ENCODE measurements at places on chromosomes 11 and 22. TPM values are rescaled to one million over a fixed set of nuclear protein-coding genes. Genes with fewer than 3 reads are reported as not detected.

DNA sequence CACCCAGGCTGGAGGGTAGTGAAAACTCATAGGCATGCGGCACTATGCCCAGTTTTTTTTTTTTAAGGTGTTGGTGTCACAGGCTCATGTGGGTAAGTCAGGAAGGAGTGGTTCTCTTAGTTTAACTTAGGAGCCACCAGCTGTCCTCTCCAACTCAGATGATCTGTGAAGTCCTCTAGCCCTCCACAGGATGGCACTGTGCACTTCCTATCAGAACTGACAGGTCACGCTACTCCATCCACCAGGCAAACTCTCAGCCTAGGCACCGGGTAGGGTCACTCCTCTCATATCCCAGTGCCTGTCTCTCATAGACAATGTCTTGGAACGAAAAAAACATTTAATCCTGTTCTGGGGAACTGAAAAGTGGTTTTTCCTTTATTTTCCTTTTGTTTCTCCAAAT is 16.5 kb downstream of the NAP1L4 start:
- peak; percentile 48 for DNase-seq

DNA sequence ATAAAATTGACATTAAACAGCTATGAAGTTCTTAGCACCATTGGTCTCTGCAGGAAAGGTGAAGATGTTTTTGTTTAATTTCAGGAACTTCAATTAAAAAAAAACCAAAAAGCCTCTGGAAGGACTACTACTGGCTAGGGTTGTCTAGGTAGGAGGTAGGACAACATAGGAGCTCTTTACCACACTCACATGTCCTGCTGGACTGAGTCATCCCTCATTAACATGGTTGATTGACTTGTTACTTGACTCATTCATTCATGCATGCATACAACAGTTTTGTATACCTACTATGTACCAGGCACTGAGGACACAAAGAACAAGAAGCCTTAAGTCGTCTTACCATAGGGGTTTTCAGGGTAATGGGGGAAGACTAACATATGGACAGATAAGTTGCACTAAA is 216.9 kb upstream of the ARHGAP20 start:
- DNase-seq = no peak

DNA sequence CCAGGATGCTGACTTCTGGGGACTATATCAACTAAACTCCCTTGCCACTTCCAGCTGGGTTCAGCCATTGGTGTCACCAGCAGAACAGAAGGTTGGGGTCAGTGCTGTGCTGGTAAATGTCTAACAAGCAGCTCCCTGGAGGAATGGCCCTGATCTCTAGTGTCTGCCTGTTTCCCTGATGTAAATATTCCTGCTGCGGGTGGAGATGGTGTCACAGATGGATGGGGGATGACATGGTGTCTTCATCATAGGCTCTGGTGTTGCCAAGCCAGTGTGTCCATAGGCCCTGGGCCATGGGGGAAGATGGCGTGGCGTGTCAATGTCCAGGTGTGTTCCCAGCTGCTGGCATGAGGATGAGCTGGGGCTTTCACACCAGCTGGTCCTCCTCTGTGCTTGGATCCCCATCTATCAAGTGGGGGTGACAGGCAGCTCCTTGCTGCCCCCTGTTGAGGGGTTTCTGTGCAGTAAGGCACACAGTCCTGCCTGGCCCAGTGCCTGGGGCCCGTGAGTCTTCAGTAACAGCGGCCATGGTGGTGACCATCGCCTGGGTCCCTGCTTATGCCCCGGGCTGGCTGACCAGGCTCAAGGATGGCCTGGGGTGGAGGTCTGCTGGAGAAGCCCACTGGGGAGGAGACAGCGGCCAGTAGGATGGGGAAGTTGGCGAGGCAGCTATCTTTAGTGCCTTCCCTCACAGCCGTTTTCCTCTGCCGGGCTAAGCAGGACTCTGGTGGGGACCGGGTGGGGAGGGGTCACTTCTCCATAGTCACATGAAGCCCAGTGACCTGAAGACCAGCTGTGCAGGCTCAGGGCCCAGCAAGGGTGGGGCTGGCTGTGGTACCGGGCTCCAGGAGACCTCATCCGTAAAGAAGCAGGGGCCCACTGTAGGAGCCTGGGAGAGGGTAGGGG is 12.7 kb downstream of the RPL3 start:
- DNase-seq = no peak

GRCh38 chr11:10954184-10954583 is 96.3 kb upstream of the ZBED5 start:
- no peak for DNase-seq

DNA sequence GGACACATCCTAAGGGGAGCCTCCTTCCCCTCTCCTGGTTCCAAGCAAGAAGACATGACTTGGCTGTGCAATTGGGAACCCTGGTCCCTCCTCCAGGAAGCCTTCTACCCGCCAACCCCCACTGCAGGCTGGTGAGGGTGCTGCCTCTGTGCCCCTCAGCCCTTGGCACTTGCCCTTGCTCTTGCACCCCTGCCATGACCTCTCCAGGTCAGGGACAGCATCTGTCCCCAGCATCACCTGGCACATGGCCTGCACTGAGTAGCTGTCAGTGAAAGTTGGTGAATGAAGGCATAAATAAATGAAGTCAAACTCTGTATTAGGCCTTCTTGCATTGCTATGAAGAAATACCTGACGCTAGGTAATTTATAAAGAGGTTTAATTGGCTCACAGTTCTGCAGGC is 1.9 kb upstream of the GTSE1 start:
- no peak for DNase-seq

DNA sequence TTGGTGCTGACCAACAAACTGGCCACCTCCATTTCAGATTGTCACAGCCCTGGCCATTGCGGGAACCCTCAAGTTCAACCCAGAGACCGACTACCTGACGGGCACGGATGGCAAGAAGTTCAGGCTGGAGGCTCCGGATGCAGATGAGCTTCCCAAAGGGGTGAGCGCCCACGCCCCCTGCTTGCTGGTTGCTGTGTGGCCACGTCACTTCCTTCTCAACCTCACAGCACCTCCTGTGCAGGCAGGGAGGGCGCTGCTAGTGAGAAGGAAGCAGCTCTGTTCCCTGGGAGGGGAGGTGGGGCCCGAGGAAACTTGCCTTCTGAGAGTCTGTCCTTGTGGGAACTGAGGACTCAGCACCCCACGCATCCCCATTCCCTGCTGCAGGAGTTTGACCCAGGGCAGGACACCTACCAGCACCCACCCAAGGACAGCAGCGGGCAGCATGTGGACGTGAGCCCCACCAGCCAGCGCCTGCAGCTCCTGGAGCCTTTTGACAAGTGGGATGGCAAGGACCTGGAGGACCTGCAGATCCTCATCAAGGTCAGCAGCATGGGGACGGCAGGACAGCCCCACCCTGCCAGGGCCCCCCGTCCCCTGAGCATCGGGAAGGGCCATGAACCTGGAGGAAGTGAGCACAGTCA is 19.3 kb downstream of the POLR3H start:
- peak; percentile 42 for DNase-seq

- no peak for DNase-seq
Observed at GRCh38 chr11:129131316-129131715, 60.8 kb downstream of the ARHGAP32 start.

GRCh38 chr11:111107501-111107900 is 138.0 kb upstream of the POU2AF2 start:
- DNase-seq = no peak

The CARNS1 gene
- total RNA-seq = not detected

DNA sequence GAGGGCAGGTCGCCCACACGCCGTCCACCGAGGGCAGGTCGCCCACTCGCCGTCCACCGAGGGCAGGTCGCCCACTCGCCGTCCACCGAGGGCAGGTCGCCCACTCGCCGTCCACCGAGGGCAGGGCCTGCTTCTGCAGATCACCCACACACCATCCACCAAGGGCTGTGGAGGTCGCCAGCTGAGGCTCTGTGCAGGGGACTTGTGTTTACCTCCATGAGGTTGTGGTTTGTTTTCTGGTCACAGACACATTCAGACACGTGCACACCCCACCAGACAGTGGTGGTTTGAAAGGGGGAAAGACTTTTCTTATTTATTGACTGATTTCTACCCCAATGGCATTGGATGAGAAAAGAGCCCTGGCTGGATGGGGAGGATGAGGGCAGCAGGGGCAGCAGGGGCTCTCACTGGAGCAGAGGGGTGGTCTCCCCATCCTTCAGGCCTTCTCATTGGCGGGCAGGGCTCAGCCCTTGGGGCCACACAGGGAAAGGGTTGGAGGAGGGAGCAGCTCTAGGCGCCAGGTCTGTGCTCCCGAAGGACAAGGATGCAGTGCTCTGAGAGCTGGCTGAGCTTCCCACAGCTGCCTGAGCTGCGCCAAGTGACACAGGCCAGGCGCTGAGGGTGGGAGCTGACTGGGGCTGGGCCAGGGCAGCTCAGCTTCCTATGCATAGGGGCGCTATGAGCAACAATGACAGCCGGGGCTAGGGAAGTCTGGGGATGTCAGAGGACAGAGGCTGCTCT is 252.6 kb upstream of the B3GAT1 start:
- no peak for DNase-seq

The SERPING1 gene
- total RNA-seq = 10.8 TPM

- peak; percentile 86 for DNase-seq
Observed at GRCh38 chr11:64341851-64342791, 2.1 kb downstream of the CCDC88B start.

The OR51S1 gene
- not detected for total RNA-seq

GRCh38 chr11:62013537-62014476 is 46.4 kb upstream of the FTH1 start:
- peak; percentile 25 for DNase-seq

GRCh38 chr22:30115705-30116104 is 35.4 kb downstream of the HORMAD2 start:
- no peak for DNase-seq

- DNase-seq = no peak
Observed at GRCh38 chr11:132944569-132944944, 587.7 kb downstream of the OPCML start.

GRCh38 chr11:19359221-19360000 is 118.7 kb upstream of the E2F8 start:
- DNase-seq = peak; percentile 55

- no peak for DNase-seq
Observed at GRCh38 chr11:12211331-12212065, 101.1 kb downstream of the MICAL2 start.

The OR8B8 gene
- total RNA-seq = not detected

The KRTAP5-1 gene
- total RNA-seq = not detected

The SNX19 gene
- total RNA-seq = 96.3 TPM

- DNase-seq = no peak
Observed at GRCh38 chr11:95503047-95503446, 272.0 kb upstream of the SESN3 start.

- no peak for DNase-seq
Observed at GRCh38 chr11:80448709-80449108, 1007.9 kb upstream of the TENM4 start.

- DNase-seq = no peak
Observed at GRCh38 chr22:42871146-42872050, 14.3 kb upstream of the ARFGAP3 start.

- DNase-seq = no peak
Observed at GRCh38 chr22:36281781-36282327, 28.9 kb downstream of the APOL1 start.

DNA sequence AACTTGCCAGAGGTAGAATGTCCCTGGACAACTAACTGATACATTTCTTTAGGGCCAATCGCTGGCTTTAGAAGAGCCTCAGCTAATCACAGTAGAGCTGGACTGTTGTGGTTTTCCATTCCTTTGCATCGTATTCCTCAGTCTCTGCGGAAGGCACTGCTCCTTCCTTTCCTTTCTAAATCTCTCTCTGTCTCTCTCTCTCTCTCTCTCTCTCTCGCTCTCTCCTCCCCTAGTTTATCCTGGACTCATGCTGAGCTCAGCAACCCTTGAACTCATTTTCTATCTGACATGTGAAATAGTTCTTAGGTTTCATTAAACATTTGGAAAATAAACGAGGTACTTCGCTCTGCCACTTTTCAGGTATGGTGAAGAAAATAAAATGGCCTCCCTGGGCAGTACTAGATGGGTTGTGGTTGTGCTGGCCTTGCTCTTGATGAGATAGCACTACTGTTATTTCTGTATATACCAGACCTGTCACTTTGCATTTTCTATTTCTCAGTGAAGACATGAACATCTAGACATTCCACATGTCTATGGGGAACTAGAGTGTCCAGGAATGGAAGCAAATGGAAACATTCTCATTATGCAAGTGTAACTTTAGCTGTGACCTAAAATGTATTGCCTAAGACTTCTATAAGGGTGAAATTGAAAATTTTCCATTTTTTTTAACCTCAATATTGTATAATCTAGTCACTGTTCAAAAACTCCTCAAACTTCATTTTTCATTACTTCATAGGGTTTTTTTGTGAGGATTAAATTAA is 12.0 kb upstream of the SESN3 start:
- DNase-seq = no peak

DNA sequence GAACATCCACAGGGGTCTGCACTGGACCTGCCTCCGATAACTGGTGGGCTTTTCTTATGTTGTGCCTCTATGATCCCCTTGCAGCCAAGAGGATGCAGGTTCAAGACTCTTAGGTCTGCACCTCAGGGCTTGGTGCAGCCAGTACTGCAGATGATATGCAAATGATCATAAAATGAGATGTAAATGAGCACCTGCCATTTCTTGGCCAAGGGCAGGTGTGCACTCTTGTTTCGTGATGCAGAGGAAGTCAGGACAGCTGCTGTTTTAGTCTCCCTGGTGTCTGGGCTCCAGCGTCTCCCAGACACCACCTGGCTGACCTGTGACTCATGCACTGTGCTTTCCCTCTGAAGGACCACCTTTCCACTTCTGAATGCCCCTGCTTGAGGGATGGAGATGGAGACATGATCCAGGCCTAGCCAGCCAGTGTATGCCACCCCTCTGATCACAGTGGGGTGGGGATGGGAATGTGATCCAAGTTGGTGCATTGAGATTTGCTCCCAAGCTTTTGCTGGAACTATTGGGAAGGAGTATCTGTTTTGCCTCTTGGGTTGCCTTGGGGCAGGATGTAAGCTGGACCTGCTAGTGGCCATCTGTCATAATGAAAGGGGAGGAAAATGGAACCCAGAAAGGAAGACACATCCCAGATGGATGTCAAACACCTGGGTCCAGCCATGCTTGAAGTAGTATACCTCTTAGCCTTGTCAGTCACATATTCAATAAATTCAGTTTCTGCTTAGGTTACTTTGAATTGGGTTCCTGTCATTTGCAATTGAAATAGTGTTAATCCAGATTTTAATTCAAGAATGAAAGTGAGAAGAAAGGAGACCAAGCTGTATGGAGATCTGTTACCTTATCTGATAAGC is 3.3 kb upstream of the KCNJ11 start:
- no peak for DNase-seq

DNA sequence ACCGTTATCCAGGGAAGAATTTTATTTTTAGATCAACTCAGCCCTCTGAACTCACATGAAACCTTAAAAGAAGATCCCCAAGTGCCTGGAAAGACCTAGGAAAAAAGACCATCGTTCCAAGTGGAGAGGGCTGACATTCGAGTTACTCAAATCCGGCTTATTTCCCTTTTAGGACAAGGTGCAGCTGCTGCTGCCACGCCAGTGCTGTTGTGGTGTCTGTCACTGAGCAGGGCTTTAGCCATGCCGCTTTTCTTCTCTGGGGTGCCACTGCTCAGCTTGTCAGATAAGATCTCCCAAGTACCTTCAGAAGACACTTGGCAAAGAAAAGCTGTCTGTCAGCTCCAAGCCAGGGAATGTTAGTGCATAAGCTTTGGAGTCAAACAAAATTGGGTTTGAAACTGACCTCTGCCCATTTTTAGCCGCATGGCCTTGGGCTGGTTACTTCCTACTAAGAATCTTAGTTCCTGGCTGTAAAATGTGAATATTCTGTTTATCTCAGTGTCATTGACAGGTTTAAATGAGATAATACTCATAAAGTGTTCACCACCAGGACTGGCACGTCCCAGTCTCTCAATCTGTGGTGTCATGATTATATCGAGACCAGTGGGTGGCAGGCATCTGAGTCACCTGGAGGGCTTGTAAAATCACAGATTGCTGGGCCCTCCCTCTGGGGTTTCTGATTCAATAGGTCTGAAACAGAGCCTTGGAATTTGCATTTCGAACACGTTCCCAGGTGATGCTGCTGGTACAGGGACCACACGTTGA is 117.5 kb downstream of the PKNOX2 start:
- no peak for DNase-seq

- no peak for DNase-seq
Observed at GRCh38 chr11:134079317-134079716, 10.4 kb downstream of the JAM3 start.
